ENCODE measurements at places on chromosomes 5 and 9.

GRCh38 chr9:135591506-135592330 is 30.2 kb downstream of the PAEP start:
- DNase-seq: no peak

DNA sequence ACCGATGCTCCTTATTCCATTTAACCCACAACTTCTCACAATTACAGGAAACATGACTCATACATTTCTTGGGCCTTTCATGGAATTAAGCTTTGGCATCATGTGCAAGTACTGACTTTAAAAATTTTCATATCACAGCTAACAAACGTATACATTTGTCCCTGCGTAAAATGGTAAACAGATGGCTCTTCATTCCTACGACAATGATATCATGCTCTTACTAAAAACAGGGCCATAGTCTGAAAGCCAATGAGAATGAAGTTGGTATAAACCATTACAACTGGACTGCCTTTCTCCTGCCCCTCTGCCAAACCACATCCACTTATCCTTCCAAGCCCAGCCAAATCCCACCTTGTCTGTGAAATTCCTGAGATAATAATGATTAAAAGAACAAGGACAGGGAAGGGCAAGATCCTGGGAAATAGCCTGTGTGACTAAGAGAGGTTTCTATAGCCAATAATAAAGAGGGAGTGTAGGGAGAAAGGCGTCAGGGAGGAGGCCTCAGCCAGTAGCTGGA is 44.9 kb upstream of the ZNF366 start:
- DNase-seq: no peak

GRCh38 chr9:84937180-84937579 is 267.7 kb downstream of the NTRK2 start:
- no peak for DNase-seq

DNA sequence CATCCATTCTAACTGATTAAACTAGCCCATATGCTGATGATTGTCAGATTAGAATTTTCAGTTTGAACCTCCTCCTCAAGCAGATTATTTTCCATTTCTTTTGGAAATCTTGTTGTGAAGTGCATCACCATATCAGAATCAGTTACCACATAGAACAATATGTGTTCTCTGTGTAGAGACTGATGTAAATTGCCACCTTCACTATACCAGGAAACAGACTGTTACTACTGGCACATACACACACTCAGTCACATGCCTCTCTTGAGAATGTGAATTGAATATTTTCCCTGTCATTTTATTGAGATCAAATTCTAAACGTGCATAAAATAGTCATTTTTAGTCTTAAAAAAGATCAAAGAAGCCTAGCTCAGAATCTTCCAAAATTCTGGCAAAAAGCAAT is 161.4 kb downstream of the ALDH1A1 start:
- DNase-seq: no peak

DNA sequence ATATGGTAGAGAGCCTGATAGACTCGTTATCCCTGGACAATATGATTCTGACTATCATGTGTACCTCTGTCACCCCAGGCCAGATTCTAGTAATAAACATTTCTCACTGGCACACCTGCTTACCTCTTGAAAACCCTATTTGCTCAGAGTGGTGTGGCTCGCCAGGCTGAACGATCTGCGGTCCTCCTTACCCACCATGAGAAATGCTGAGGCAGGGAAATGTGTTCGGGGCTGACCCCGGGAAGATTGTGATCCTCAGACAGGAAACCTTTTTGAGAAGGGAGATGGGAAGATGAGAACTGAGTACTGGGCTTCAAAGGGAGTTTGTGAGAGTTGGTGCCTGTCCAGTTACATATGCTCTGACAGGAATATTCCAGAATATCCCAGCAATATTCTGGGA is 10.7 kb upstream of the PRXL2C start:
- DNase-seq: no peak

GRCh38 chr5:142145106-142145900 is 36.7 kb downstream of the NDFIP1 start:
- no peak for DNase-seq

DNA sequence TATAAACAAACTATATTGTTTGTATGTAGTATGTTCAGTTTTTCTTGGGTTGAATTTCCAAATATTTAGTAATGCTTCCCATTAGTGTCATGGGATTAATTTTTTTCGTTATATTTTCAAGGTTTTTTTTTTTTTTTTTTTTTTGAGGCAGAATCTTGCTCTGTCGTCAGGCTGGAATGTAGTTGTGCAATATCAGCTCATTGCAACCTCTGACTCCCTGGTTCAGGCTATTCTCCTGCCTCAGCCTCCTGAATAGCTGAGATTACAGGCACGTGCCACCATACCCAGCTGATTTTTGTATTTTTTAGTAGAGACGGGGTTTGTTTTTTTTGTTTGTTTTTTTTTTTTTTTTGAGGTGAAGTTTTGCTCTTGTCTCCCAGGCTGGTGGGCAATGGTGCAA is 10.6 kb downstream of the DDX46 start:
- DNase-seq: no peak

GRCh38 chr5:29002481-29002880 is 1964.1 kb upstream of the CDH9 start:
- no peak for DNase-seq

DNA sequence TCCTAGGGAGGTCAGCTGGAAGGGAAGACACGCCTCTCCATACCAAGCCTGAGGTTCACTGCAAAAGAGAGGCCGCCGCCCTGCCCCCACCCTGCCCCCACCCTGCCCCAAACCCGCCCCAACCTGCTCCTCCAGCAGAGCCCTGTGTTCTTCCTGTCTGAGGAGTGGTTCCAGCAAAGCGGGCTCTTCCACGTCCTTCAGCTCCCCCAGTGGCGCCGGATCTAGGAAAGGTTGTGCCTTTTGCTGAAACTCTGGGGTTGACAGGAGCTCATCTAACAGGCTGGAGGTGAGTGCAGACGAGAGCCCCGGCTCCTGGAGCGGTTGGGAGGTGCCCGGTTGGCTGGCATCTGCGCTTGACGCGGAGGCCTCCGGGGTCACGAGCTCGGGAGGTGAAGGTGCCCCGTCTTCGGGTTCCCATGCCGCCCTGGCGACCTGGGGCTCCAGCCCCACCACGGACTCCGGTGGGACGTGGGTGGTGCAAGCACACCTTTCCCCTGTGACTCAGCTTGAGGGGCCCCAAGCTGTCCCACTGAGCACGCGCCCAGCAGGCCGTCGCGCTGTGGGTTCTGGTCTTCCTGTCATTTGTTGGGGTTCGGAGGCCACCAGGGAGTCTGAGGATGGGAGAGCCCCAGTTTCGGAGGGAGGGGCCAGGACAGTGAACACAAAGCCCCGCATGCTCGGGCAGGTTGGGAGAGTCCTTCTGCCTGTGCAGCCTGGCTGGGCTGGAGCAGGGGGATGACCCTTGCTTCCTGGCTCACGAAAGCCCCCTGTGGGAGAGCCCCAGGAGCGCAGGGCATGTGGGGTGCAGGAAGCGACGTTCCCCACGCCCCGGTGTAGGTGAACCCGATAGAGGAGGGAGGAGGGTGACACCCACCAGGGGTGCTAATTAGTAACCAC is 1467.1 kb downstream of the FOXD4L5 start:
- peak; percentile 82 for DNase-seq

- DNase-seq: no peak
These were observed 18.6 kb upstream of the ZNF366 start for GRCh38 chr5:72525816-72526215.

- no peak for DNase-seq
These were observed 148.2 kb downstream of the CAAP1 start for GRCh38 chr9:26744191-26744965.

- DNase-seq: no peak
These were observed 185.8 kb upstream of the IRX4 start for GRCh38 chr5:2068531-2068930.

- DNase-seq: no peak
These were observed 207.6 kb downstream of the CETN3 start for GRCh38 chr5:90201923-90202322.

GRCh38 chr5:135039271-135040033 is 5.4 kb upstream of the PITX1 start:
- DNase-seq: no peak
